ENCODE measurements at places on chromosomes 2 and 18.

- H3K27me3 ChIP-seq = peaks cover 50% of the 10 kb centered on the region
- no peak overlapping the region for H3K27ac ChIP-seq
- H3K4me3 ChIP-seq = peak overlapping the region; percentile 76
- peaks cover 29% of the 10 kb centered on the region for H3K4me1 ChIP-seq
Observed at GRCh38 chr2:204108781-204109295, 172.3 kb downstream of the ICOS start.

DNA sequence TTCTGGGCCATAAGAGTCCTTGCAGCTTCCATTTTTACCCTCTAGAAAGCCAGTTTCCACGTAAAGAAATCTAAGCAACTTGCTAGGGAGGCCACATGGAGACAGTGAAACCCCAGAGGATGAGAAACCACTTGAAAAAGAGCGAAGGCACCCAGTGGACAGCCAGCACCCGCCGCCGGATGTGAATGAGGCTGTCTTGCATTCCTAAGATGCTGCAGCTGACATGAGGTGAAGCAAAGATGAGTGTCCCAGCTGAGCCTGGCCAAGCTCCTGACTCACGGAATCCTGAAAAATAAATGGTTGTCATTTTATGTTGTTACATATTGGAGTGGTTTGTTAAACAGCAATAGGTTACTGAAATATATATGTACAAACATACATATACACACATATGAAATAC, 65.9 kb upstream of the STPG4 start:
- DNase-seq = no peak
- no peaks in the 10 kb centered on the region for H3K4me1 ChIP-seq
- no peak overlapping the region for H3K27ac ChIP-seq
- no peak overlapping the region for H3K4me3 ChIP-seq

GRCh38 chr2:142670362-142670761, 207.1 kb upstream of the KYNU start:
- no peak overlapping the region for H3K4me3 ChIP-seq
- no peak overlapping the region for H3K27ac ChIP-seq
- no peaks in the 10 kb centered on the region for H3K4me1 ChIP-seq

GRCh38 chr2:132374961-132375360, 41.6 kb upstream of the GPR39 start:
- no peak overlapping the region for H3K4me3 ChIP-seq
- DNase-seq = no peak
- H3K27me3 ChIP-seq = no peaks in the 10 kb centered on the region
- H3K36me3 ChIP-seq = peaks cover 3% of the 10 kb centered on the region

DNA sequence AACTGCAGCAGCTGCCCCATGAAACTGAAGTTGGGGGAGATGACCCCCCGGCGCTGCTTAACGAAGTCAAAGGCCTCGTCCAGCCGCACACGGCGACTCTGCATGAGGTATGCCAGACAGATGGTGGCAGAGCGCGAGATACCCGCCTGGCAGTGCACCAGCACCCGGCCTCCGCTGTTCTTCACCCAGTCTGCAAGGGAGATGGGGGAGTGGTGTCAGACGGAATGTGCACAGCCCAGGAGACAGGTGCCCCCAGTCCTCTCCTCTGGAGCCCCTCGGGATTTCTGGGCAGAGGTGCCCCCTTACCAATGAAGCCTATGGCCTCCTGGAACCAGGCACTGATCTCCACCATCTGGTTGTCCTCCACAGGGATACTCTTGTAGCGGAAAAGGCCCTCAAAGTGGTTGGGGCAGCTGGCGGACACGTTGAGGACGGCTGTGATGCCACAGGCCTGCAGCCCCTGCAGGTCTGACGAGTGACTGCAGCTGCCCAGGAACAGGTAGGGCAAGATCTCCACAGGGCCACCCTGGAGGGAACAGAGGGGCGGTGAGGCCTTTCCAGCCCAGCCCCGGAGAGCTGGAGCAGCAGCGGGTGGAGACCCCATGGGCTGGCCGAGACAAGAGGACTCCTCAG, 1.3 kb downstream of the DUSP2 start:
- peak overlapping the region; percentile 93 for H3K4me3 ChIP-seq
- peak; percentile 39 for DNase-seq
- peak overlapping the region; percentile 97 for H3K27ac ChIP-seq

Measured in effector memory CD8-positive, alpha-beta T cell (primary cell).